ENCODE measurements at places on chromosomes 3 and 15.

GRCh38 chr15:33107950-33108349 is 86.6 kb downstream of the FMN1 start:
- H3K4me3 ChIP-seq: no peak overlapping the region
- no peak overlapping the region for H3K27ac ChIP-seq
- no peak for DNase-seq
- H3K27me3 ChIP-seq: no peaks in the 10 kb centered on the region
- H3K36me3 ChIP-seq: no peaks in the 10 kb centered on the region

- H3K4me3 ChIP-seq: no peak overlapping the region
- H3K27me3 ChIP-seq: no peaks in the 10 kb centered on the region
- no peaks in the 10 kb centered on the region for H3K36me3 ChIP-seq
- no peak overlapping the region for H3K27ac ChIP-seq
- no peak for DNase-seq
Measured at GRCh38 chr3:167785790-167786189, 50.3 kb downstream of the SERPINI1 start.

DNA sequence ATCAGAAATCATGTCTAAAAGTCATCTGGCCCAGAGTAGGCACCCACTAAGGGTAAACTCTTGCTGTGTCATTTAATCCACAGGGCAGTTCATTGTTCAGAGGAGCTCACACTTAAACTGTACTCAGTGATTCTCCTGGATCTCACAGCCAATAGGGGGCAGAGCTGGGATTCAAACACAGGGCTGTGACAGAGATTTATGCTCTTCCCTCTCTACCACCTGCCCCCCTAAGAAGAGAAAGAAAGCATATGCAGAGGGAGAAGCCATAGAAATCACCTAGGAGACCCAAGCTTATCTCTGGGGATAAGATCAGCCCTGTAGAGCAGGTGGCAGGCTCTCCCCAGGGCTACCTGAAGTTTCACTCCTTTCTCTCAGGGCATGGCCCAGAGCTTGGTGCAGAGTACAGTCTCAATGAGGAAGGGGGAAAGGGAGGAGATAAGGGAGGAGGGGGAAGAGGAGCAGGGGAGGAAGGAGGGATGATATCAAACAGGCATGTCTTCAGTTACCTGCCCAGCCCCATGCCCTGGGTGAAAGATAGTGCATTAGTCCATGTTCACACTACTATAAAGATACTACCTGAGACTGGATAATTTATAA is 51.8 kb upstream of the ADPGK start:
- no peak for DNase-seq
- H3K4me1 ChIP-seq: no peaks in the 10 kb centered on the region
- no peak overlapping the region for H3K27ac ChIP-seq

DNA sequence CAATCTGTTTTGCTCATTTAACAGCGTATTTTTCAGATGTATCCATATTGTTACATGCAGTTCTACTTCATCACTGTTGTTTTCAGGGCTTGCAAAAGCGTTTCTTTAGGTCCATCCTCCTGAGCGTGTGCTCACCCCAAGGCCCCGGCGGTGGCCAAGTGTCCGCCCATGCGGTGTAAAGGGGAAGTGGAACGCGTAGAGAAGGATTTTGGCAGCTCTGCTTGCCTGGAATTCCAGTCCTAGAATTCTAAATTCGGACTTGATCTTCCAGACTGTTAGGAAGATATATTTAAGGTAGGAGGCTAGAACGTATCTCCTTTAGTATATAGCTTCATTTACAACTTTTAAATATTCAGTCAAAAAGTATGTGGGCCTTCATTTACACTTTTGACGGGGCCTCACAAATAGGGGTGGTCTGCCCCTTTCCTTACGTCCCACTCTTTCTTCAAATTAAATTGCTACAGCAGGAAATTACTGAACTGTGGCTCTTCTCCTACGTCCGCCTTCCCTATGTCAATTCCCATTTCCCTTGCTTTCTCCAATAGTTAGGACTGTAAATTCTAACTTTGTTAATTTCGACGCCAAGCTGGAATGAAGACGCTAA is 609 bp upstream of the TBC1D23 start:
- no peaks in the 10 kb centered on the region for H3K27me3 ChIP-seq
- no peaks in the 10 kb centered on the region for H3K36me3 ChIP-seq
- H3K27ac ChIP-seq: peak overlapping the region; percentile 93
- peaks cover 39% of the 10 kb centered on the region for H3K4me1 ChIP-seq
- H3K4me3 ChIP-seq: peak overlapping the region; percentile 87

- no peak overlapping the region for H3K4me3 ChIP-seq
- no peaks in the 10 kb centered on the region for H3K36me3 ChIP-seq
- no peaks in the 10 kb centered on the region for H3K27me3 ChIP-seq
- H3K27ac ChIP-seq: no peak overlapping the region
- DNase-seq: no peak
Measured at GRCh38 chr3:64148955-64149653, 76.2 kb downstream of the PRICKLE2 start.

GRCh38 chr15:76483018-76483417 is 146.4 kb downstream of the ISL2 start:
- no peaks in the 10 kb centered on the region for H3K27me3 ChIP-seq
- H3K27ac ChIP-seq: no peak overlapping the region
- H3K4me1 ChIP-seq: no peaks in the 10 kb centered on the region
- no peaks in the 10 kb centered on the region for H3K36me3 ChIP-seq
- H3K4me3 ChIP-seq: no peak overlapping the region
- DNase-seq: no peak

GRCh38 chr15:39924437-39924836 is 4.4 kb upstream of the GPR176 start:
- no peak overlapping the region for H3K27ac ChIP-seq

GRCh38 chr15:69976366-69976994 is 121.2 kb downstream of the TLE3 start:
- H3K27ac ChIP-seq: no peak overlapping the region
- H3K27me3 ChIP-seq: no peaks in the 10 kb centered on the region
- DNase-seq: peak; percentile 39
- no peak overlapping the region for H3K4me3 ChIP-seq

Measured in CD4-positive, alpha-beta memory T cell (primary cell).